SJSA1 (cell line): ENCODE measurements at places on chromosomes 1 and 21. TPM values are rescaled to one million over a fixed set of nuclear protein-coding genes. Genes with fewer than 3 reads are reported as not detected.

The SMCP gene
- not detected in 2 replicates for total RNA-seq

- DNase-seq: no peak
Measured at GRCh38 chr1:47757226-47757975, 239.8 kb downstream of the TRABD2B start.

DNA sequence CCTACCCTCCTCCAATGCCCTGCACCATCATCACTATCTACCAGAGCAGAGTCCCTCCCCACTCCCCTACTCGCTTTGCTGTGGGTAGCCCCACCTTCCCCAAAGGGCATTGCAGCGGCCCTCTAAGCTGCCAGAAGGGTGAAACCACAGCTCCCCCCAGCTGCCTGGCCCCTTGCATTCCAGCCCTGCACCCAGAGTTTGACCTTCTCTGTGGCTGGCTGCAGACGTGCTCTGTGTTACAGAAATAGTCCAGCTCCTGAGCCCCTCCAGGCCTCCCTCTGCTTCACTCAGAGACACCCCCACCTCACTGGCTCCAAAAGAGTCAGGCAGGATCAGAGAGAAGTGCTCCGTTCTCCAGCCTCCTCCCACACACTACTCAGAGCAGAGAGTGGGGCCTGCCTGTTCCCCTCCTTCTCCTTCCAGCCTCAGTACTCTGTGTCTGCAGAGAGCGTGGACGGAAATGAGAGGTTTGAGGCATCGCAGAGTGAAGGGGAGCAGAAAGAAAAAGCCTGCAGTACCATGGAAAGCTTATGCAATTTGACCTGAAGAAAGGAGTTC, 63.2 kb downstream of the PLEKHA6 start:
- peak; percentile 66 for DNase-seq

DNA sequence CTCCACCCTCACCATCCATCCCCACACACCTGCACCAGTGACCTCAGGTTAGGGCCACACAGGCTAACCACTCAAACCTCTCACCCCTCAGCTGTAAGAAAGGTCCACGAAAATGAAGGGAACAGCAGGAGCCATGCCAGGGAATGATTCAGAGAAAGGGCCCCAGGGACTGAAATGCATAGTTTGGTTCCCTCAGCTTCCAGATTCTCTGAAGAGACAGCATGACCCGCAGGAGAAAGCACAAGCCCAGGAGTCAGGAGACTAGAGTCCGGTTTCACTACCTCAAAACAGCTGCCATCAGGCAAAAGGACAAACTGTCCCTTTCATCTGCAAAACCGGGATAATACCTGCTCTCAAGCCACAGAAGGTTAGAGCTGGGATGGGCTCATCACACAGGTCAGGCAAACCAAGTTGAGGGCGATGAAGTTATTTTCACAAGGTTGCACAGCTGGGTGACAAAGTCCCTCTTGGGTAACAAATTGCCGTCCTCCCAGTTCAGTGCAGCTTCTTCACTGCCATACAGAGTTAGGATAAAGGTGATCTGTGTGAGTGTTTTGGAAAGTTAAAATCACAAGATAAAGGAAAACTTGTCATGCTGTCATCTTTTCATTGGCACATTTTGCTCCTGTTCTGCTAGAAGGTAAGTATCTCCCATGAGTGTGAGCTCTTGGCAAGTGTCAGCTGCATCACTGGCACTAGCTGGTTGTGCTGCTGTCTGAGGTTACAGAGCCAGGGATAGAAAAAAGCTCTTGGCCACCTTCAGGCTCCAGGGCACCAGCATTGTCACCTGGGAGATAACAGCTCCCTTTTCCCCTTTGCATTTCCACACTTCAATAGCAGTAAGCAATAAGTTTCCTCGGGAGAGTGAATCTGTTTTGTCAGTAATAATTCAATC, 120.4 kb downstream of the KCNH1 start:
- DNase-seq: no peak

- no peak for DNase-seq
Measured at GRCh38 chr21:35394634-35395369, 345.7 kb upstream of the RUNX1 start.
